Kidney glomerular epithelial cell (primary cell): ENCODE measurements at places on chromosomes 1 and 21.

DNA sequence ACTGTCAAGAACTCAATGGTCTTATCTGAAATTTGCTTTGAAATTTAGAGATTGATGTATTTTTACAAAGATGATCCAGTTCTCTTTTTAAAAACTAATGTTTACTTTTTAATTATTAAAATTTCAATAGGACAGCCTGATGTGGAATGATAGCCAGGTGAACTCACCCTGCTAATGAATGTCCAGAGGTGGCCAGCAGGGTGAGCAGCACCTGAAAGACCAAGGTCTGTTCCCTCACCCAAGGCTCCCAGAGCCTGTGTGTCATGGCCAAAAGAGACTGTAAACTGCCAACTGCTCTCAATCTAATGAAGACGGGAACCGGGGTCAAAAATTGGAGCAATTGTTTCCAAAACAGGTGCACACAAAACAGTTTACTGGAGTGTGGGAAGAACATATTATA, 340.4 kb downstream of the DISC1 start:
- DNase-seq, result no peak

DNA sequence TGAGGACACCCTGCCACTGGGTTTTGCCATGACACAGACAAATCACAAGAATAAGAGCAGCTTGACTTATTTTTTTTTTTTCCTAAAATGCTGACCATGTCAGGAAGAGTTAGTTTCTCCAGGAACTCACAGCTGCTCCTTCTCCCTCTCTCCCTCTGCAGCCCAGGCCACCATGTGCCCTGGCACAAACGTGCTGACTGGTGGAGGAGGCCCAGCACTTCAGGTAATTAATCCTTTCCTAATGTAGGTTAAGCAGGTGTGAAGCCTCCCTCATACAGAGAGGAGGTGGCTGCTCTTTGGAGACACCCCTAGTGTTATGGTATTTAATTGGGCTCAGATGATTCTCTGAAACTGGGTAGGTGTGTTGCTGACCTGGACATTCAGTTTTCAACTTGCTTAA, 129.8 kb upstream of the USH2A start:
- no peak for DNase-seq

GRCh38 chr1:26537951-26538352, 8.4 kb downstream of the RPS6KA1 start:
- no peak for DNase-seq

DNA sequence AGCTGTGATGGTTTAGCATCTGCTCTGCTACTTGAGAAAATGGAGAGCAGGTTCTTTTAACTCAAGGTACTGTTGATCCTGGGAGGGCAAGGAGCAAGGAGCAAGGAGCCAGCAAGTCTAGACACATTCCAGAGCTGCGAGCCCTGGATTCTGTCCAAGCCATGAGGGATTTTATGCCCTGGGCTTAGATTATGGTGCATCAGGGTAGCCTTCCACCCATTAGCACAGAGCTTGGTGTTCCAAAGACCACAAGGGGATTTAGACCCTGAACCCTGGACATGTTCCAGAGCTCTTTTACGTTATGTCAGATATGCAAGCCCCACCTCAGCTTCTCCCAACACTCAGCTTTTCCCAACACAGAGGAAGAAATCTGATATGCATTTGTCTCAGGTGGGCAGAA, 2.0 kb upstream of the OR14I1 start:
- DNase-seq, result no peak

DNA sequence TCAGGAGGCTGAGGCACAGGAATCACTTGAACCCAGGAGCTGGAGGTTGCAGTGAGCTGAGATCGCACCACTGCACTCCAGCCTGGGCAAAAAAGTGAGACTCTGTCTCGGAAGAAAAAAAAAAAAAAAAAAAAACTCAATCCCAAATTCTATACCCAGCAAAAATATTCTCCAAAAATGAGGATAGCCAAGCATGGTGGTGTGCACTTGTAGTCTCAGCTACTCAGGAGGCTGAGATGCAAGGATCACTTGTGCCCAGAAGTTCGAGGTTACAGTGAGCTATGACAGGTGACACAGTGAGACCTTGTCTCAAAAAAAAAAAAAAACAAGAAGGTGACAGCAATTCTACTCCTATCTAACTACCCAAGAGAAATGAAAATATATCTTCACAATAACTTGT, 6.4 kb downstream of the TMEM50B start:
- no peak for DNase-seq

GRCh38 chr21:14312871-14313270, 70.1 kb downstream of the HSPA13 start:
- no peak for DNase-seq

DNA sequence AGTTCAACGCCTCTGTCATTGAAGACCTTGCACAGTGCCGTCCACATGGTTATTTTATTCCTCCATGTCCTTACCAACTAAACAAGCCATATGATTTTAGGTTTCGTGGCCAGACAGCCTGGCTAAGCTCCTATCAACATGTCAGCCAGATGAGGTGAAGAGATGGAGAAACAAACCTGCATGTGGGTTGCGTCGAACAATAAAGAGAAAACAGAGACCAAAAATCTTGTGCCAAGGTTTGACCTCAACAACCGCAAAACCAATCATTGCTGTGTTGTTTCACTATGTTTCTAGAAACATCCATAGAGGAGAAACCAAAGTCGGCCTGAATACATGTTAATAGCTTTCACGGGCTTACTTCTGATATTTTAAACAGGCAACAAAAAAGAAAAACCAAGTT, 544.6 kb downstream of the SMYD3 start:
- no peak for DNase-seq

DNA sequence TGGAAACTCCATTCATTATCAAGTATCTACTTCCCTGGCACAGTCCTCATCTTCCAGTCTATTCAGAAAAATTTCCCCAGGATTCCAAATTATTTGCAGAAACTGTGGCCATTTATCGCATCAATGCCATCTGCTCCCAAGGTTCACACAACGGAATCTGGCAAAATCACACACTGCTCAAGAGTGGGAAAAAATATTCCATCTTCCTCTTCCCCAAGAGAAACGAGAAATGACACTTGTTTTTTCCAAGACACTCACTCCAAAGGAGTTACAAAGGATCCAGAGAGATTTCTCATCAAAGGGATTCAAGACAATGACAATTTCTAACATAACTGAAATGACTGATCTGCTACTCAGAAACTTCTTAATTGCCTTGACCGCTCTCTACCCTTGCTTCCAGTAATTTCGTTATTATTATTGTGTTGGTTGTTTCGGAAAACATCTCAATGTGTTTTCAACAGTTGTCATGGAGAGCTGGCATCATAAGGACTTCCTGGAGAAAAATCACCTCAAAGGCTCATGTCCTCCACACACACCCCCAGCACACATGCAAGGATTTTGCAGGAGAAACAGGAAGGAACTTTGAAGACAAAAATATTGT, 128.0 kb downstream of the PSMG1 start:
- no peak for DNase-seq

DNA sequence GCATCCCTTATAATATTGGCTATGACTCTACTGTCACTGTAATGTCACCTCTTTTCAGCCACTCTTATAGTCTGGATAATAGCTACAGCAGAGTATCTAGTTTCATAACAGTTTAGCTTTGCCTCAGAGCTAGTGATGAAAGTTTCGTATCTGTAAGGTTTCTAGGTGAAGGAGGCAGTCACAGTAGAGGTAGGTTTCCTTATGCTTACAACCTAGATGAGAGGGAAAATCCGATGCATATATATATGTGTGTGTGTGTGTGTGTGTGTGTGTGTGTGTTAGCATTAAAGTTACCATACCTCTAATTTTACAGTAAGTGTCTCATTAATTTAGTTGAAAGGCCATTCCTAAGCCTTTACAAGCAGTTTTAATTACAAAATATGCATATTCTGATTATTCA, 2.2 kb upstream of the TOR1AIP2 start:
- DNase-seq, result no peak

DNA sequence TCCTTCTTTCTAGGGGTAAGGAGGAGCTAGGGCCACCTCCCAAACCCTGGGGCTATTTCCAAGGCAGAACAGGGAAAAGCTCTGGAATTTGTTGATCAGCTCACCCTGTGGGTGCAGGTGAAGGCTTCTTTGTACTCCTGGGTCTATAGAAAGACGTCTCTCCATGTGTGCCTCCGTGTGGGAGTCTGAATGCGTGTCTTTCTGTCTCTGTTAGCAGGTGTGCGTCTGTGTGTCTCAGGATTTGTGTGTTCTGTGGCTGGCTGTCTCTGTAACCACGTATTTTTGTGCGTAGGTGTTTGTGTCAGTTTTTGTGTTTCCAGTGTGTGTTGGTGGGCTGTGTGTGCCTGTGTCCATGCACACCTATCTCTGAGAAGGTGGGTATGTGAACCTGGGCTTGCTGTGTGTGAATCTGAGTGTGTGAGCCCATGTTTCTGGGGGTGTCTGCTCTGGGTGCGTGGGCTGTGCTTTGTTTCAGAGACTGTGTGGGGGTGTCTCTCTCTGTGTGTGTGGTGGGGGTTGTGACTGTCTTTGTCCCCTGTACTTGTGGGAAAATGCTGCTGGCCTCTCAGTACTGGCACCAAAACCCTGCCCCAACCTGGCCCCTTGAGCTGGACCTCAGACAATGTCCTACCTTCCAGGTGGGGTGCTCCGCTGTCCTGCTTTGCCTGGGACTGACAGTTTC, 12.7 kb upstream of the ETV3L start:
- DNase-seq, result no peak

DNA sequence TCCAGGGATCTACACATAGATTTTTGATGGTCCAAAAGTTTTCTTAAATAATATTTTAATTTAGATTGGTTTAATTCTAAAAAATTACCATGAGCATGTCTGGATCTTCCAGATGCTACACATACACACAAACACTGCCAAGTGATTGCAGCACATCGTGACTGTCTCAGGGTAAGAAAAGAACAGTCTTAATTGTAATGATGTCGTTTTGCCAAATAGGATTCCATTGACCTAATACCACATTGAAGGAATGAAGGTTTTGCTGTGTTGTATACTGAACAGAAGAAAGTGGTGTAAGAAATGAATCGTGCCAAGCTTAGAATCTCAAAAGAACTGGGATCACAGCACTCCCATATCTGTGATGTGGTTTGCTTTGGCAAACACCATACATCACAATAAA, 633.3 kb upstream of the CAMK1G start:
- DNase-seq, result no peak

- no peak for DNase-seq
Measured at GRCh38 chr1:25036117-25036546, 106.1 kb upstream of the RUNX3 start.

DNA sequence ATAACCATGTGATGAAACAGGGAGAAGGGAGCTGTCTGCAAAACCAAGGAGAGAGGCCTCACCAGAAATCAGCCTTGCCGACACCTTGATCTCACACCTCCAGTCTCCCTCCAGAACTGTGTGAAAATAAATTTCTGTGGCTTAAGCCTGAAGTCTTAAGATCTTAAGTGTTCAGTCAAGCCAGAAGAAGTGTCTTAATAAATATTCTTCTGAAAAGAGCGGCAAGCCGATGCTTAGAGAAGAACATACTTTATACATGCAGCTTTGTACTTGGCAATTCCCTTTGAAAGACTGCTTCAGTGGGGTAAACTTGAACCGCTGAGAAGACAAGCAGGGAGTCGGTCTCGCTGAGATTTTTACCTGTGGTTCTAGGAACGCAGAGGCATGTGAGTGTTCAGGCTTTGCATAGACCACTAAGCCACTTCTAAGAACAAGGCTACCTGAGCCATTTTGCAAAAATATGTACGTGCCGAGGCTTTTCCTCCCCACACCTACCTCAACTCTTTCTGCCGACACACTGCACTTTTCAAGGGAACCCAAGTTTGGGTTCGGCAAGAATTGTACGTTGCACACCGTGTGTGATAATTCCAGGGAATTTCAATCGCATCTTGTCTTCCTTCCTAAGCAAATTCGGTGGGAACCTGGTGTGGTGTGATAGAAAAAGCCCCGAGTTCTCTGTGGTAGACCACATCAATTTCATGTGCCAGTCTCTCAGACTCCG, 3.4 kb downstream of the RUNX1 start:
- DNase-seq, result no peak

- no peak for DNase-seq
Measured at GRCh38 chr21:45736042-45736689, 92.6 kb downstream of the PCBP3 start.

GRCh38 chr1:226562989-226563388, 14.4 kb downstream of the STUM start:
- no peak for DNase-seq

- peak; percentile 66 for DNase-seq
Measured at GRCh38 chr1:24748191-24749121, 3.2 kb downstream of the CLIC4 start.

GRCh38 chr1:62514746-62515423, 78.0 kb downstream of the USP1 start:
- DNase-seq, result peak; percentile 36

DNA sequence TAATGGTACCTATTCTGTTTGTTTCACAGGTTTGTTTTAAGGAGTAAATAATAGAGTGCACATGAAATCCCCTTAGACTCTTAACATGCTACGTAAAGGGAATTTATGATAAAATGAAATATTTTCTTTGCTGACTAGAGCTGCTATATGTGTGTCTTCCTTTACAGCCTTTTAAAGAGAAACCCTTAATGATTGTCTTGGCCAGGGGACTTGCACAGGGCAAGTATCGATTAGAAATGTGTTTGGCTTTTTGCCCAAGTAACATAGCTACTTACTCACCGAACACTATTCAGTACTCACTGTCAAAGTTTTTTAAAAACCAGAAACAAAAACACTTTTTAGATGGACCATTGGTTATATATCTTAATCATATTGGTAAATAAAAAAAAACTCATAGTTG, 71.3 kb upstream of the KIAA1614 start:
- no peak for DNase-seq

DNA sequence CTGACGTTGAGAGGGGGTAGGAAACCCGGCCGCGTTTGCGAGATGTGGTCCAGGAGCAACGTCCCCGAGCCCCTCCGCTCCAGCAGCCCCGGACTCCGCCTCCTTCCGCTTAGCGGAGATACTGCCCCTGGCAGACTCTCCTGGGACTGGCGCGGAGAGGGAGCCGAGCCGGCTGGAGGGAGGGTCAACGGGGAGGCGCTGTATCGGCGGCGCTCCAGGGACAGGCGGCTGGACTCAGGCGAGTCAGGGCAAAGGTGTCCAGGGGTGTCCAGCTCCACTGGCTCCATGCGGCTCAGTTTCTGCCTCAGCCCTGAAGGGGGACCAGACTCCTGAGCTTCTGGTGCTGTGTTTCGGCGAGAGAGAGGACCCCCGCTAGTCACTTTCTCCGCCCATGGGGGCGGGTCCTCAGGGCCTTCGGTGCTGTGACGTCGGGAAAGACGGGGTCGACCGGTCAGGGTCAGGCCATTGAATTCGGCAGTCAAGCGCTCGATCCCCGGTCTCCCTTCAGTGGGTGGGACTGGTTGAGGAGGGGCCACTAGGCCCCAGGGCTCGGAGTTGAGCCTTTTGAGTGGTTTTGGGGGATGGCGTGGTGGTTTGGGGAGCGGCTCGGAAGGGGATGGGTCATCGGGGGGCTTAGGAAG, 2.8 kb upstream of the LIX1L start:
- DNase-seq, result peak; percentile 67

GRCh38 chr1:110765640-110766335, 91.0 kb upstream of the KCNA3 start:
- DNase-seq, result peak; percentile 37

- DNase-seq, result no peak
Measured at GRCh38 chr1:27992276-27992675, 32.5 kb downstream of the XKR8 start.

DNA sequence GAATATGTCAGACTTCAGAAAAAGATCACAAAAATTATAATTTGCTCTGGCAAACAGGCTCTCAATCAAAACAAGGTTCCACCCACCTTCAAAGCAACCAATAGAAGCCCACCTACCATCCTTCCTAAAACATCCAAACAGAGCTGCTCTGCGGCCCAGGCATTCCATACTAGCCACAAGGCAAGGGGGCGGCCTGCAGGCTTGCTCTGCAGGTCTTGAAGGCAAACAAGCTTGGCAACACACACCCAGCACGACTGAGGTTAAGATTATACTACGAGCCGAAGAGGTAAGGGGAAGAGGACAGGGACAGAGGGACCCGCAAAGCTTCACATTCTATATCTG, 207.3 kb downstream of the SLC45A1 start:
- peak; percentile 24 for DNase-seq
